ENCODE measurements at places on chromosomes 11 and 22.
A peak's percentile ranks its signal among the peaks of the same experiment; 100 is the strongest.

DNA sequence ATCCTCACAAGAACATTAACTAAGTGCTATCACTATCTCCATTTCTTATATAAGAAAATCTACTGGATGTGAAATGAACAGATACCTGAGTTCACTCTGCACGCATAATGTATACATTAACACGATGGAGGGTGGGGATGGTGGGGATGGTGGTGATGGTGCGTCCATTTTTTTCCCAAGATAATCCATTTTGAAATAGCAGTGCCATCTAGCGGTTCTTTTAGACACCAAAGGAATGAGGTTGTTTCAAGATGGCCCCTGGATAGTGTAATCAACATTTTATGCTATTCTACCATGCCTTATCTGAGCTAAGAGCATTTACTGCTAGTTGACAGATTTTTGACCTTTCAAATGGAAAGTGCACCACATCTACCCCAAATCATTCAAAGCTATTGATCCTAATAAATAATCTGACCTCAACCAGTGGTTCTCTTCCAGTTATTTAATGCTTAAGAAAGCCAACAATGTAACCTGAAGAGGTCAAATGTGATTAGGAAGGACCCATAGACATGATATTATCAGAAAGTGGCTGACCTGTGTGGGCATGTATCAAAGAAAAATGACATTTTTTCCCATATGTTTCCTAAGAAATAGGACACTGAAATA, 714.7 kb upstream of the TENM4 start:
- no peak for DNase-seq

GRCh38 chr11:22666325-22666687, at the start of gene GAS2:
Gene GAS2 (plus strand): TSS chr11:22666611. CDS start chr11:22674870, 8,259 bp downstream.
- DNase-seq = no peak

- DNase-seq = no peak
Measured at GRCh38 chr11:130174642-130175041, 15.1 kb downstream of the ST14 start.

DNA sequence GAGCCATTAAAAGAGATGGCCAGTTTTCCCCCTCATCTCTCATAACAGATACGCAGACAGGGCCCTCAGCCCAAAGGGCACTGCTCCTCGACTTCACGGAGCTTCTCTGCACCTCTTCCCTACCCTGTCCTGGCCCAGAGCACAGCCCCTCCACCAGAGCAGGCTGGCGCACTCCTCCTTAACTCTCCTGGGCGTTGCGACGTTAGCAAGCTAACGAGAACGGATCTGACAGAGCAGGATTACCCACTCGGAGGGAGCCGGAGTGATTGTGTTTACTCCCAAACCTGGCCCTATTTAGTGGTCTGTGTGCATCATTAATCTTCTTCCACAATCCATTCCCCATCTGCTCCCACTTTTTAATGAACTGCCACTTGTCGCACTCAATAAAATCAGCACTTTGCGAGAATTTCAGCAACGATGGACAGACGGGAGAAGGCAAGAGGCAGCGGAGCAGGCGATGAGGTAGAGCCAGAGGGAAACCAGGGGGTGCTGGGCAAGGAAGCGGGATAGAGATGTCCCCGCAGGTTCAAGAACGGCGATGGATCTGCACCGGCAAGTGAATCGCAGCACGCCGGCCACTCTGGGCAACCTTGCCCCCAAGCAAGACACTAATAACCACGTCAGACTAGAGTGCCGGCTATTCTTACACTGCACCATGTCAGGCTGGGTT, 159.4 kb downstream of the BUD13 start:
- no peak for DNase-seq

DNA sequence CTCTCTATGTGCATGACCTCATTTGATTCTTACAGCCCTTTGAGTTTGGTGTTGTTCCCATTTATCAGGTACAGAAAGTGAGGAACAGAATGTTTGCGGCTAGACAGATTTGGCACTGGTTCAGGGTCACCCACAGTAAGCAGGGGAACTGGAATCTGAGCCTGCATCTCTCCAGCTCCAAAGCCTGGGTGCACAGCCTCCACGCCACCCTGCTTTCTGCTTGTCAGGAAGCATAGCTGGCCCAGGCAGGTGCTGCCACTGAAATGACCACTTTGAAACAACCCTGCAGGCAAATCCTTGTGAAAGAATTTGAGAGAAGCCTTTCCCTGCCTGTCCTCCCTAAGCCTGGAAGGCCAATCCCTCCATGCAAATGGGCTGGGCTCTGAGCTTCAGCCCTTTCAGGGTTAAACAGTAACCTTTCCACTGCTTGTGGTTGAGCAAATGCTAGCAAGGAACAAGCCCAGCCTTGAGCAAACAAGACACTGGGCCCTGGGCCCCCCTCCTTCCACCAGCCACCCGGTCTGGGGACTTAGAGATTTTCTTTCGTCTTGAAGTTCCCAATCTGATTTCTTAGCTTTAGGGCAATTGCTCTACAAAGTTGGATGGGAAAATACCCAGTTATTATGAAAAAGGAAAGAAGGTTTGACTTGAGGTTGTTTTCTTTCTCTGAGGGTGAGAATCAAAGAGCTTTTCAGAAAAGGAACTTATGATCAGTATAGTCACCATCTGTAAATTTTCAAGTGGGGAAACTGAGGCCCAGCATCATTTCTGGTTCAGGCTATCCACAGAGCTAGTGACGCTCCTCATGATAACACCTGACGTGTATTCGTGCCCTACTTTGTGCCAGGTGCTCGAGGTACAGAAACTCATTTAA, 19.4 kb downstream of the EHF start:
- peak; percentile 13 for DNase-seq

DNA sequence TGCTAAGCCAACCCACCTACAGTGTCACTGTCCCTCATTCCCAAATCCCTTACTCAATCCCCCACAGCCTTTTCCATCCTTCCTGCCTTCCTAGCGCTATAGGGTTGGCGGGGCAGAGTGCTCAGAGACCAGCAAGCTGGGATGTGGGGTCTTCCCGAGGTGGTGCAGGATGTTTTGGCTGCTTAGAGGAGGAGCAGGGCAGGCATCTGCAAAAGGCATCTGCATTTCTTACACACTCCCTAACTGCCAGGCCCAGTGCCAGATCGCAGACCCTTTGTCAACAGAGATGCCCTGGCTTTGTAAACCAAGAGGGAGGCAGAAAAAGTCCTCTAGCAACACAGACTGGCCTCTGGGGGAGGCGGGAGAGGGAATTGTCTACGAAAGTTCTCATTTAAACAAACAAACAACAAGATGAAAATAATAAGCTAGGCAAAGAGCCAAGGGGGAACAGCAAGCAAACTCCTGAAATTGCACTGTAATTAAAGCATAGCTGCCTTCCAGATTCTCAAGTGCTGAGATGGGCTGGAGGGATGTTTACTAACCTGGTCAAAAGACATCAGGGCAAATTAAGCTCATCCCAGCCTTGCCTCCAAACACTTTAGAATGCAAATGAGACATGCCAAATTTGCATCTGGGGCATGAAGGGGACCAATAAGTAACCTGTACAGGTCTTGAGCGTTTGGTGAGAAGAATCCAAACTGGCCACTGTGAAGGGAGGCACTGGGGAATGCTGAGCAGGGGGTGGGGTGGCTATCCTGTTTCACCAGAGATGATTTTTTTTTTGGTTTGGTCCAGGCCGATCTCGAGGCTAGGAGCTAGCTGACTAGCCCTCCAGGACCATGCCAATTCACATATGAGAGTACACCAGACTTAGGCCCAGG, 38.1 kb upstream of the ADA2 start:
- no peak for DNase-seq

GRCh38 chr11:112178936-112179335, 3.6 kb downstream of the BCO2 start:
- DNase-seq = no peak

- DNase-seq = no peak
Measured at GRCh38 chr22:45880091-45880715, 96.8 kb downstream of the WNT7B start.

GRCh38 chr11:28476049-28476448, 367.9 kb downstream of the METTL15 start:
- no peak for DNase-seq

GRCh38 chr22:28793976-28794584, 6.3 kb downstream of the XBP1 start:
- DNase-seq = no peak

GRCh38 chr11:2298131-2298794, 3.5 kb downstream of the C11orf21 start:
- DNase-seq = no peak

GRCh38 chr11:30488304-30488998, 97.7 kb downstream of the MPPED2 start:
- no peak for DNase-seq

DNA sequence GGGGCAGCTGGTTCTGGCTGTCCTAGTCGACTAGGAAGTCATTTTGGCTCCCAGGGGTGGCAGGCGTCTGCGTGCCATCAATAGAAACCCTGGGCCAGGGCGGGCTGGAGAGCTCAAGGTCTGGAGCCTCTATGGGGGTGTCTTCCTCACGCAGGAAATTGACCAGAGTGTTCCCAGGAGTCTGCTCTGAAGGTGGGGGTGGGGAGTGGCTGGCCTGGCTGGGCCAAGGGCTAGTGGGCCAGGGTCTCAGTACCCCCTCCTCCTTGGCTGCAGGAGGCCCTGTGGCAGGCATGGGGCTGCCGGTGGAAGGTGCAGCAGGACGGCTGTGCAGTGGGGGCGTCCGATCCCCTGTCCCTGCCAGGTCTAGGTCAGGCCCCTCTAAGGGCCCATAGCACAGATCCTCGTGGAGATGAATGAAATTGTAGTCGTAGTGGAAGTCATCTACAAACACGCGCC, 64.6 kb downstream of the ARFGAP3 start:
- no peak for DNase-seq

GRCh38 chr11:17529844-17530185, 14.4 kb downstream of the USH1C start:
- DNase-seq = peak; percentile 29

DNA sequence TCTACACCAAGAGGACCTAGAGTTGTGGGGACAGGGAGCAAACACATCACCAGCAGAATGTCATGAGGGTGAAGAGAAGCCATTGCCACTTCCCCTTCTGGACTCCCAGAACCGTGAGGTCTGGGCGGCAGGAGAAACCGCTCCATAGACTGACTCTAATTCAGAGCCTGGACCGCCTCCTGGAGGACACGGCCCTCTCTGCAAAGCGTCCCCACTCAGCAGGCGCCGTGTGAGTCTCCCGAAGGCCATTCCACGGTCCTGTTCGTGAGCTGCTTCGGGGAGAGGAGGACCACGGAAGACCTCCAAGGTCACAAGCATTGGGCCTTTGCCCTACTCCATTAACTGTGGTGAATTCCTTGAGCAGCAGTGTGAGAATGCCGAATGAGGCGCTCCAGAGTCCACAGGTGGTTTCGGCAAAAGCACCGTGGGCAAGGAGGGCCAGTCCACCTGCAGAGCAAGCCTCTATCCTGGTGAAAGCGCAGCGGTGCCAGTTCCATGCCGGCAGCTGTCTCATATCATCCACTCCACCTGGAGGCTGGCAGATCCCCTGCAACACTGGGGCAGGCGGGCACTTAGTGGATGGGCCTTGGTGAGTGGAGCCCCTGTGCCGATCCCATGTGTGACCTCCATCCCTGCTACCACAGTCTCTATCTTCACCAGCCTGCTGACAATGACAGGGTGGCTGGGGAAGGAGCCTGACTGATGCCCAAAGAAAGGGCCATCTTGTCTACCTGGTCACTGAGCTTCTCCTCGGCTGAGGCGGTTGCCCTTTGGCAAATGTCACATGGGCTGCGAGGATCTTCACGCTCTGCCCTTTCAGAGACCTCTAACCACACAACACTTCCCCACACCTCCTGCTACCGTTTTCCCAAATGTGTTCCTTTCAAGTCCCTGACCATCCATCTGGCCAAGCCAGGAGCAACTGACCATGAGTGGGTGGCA, 7.5 kb downstream of the C11orf21 start:
- no peak for DNase-seq

GRCh38 chr11:92838759-92839310, 130.6 kb upstream of the MTNR1B start:
- DNase-seq = no peak

- no peak for DNase-seq
Measured at GRCh38 chr11:11640152-11640551, 18.3 kb upstream of the GALNT18 start.

DNA sequence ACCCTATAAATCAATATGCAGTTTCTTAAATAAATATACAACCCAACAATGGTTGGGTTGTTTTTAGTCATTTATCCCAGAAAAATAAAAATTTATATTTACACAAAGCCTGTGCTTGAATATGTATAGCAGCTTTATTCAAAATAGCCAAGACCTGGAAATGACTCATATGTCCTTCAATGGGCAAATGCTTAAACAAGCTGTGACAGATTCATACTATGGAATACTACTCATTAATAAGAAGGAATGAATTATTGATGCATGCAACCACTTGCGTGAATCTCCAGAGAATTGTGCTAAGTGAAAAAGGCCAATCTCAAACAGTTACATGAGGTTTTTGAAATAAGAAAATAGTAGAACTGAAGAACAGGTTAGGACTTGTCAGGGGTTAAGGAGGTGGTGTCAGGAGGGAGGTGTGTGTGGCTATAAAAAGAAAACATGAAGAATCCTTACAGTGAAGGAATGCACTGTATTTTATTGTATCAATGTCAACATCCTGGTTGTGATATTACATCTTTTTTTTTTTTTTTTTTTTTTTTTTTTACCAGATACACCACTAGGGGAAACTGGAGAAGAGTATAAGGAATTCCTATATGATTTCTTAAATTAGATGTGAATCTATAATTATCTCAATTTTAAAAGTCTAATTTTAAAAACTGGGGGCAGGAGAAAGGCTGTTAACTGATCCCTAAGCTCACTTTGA, 82.4 kb upstream of the CD44 start:
- DNase-seq = no peak

DNA sequence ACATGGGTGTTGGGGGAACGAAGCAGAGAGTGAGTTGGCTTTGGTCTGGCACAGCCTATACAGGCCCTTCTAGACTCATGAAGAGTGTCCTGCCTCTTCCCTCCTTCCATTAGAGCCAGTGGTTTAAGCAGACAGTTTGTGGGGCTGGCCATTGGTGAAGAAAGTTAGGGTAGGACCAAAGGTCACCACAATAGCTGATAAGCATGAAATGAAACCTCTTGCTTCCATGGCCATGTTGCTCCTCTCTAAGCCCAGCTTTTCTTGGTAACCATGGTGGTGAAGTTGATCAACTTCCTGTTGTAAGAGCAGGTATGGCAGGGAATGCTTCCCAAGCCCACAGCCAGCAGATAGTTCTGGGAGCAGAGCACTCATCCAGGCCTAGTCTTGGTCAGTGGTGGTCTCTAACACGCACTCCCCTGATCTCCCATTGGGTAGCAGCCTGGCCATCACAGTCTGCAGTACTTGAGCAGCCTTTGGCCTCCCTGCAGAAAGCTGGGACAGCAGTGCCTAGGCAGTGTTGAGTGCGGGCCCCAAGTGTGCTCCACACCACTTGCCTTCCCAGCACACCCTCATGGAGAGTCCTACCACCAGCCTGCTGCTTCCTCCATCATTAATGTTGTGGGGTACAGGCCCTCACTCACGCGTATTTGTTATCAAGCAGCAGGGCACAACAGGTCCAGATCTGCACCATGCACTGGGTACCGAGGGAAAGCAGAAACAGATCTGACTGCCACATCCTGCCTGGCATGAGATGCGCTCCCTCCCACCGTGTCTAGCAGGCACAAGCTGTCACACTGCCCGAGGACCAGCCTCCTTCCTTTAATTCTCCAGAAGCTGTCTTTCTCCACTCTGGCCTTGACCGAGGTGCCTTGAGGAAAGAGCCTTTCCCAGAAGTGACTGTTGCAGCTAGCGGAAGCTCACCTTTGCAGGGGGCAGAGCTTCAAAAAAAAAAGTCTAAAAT, 65.8 kb upstream of the SUSD2 start:
- peak; percentile 91 for DNase-seq

Measured in C1 segment of cervical spinal cord (tissue), 14 donors.